ENCODE measurements at places on chromosomes 11 and 22.
A peak's percentile ranks its signal among the peaks of the same experiment; 100 is the strongest.

GRCh38 chr11:77611921-77612320 lies 22.2 kb downstream of the AQP11 start:
- DNase-seq: no peak

GRCh38 chr11:6452219-6452618 lies 11.4 kb upstream of the HPX start:
- no peak for DNase-seq

DNA sequence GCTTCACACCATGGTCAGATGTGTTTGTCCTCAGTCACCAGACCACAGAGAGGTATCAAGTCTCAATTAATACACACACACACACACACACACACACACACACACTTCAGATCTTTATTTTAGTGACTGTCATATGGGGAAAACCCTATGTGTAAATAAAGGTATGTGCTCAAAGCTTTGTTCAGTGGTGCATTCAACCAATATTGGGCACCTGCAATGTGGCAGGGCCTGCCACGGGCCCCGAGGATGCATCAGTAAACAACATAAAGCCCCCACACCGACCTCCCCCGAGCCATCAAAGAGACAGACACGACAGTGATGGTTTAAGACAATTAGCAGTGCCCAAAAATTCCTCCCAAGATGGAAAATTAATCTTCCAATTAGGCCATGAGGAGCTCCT lies 51.6 kb downstream of the SHANK2 start:
- no peak for DNase-seq

DNA sequence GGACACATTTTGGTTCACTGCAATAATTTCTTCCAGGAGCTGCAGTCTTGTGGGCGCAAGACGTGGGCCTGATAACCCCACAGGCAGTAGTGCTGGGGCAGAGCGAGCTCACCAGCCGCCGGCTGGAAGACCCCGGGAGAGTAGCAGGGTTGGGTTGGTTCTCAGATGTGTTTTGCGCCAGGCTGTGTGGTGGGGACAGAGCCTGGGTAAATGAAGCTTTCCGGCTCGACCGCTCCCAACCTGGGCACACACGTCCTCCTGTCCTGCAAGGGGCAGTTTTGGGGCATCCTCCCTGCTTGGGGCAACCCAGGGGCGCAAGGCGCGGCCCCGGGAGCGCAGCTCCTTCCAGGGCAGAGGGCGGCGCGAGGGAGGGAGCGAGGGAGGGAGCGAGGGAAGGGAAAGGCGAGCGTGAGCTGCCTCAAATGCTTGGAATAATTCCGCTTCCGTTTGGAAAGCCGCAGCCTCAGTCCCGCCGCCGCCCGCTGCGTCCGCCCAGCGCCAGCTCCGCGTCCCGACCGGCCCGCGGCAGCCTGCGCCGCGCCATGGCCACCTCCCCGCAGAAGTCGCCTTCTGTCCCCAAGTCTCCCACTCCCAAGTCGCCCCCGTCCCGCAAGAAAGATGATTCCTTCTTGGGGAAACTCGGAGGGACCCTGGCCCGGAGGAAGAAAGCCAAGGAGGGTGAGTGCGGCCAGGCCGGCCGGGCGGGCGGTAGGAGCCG lies at the start of gene PARVA:
Gene PARVA, plus strand, starts transcription at position 466 of the 718 bp plus-strand sequence. Its CDS starts 77 bp downstream, at position 543.
- no peak for DNase-seq

GRCh38 chr11:13329670-13330356 lies 52.2 kb downstream of the BMAL1 start:
- DNase-seq: no peak

DNA sequence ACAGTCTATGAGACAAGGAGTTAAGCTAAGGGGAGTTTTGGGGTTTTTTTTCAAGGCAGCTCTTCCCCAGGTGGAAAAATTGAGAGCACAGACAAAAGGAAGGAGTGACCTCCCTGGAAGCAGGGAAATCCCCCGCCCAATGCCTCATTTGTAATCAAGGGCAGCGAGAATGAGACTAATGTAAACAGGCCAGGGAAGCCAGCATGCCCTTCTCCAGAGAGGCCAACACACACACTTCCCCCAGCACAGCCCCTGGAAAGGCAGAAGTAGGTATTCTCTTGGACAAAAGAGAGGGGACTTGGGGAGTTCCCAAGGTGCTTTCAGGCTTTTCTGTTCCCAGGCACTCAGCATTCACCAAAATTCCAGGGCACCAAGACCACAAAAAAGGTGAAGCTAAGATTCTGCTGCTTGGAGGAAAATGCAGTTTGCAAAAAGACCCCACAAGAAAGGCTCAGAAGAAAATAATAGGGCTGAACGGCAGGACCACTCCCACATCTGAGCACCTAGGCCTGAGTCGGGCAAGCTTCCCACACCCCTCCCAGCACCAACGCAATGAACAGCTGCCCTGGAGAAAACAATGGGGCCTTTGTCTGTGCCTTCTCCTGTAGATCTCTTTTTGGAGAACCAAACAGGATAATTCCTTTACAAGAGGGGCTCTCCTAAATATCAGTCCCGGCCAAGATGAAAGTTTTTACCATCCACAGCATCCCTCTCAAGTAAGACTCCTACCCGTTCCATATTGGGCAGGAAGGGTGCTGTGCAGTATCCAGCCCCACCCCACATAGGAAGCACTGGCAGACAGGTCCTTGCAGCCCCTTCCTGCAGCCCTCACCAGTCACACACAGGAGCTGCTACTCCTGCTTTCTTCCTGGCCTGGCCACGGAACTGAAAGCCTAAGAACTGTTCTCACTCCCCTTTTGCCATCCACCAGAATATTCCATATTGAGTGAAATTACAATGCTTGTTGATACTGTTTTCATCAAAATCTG lies 70.7 kb upstream of the AKIP1 start:
- DNase-seq: no peak

GRCh38 chr11:44071157-44071556 lies 5.1 kb downstream of the ACCS start:
- DNase-seq: no peak

DNA sequence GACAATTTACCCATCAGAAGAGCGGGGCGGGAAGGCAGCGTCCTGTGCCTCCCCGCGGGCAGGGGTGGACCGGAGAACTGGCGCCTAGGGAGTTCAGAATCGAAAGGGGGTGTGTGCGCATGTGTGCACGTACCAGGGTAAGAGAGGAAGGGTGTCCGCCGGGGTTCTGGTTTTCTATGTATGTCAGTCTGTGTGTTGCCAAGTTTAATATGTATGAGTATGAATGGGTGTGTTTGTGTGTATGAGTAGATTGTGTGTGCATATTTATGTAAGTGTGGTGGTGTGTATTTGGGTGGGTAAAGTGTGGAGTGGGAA lies 2.0 kb downstream of the KCNC1 start:
- no peak for DNase-seq

- no peak for DNase-seq
These were observed 58.4 kb downstream of the RTL6 start for GRCh38 chr22:44439356-44440223.

GRCh38 chr11:1034001-1034400 lies 2.5 kb downstream of the MUC6 start:
- no peak for DNase-seq

DNA sequence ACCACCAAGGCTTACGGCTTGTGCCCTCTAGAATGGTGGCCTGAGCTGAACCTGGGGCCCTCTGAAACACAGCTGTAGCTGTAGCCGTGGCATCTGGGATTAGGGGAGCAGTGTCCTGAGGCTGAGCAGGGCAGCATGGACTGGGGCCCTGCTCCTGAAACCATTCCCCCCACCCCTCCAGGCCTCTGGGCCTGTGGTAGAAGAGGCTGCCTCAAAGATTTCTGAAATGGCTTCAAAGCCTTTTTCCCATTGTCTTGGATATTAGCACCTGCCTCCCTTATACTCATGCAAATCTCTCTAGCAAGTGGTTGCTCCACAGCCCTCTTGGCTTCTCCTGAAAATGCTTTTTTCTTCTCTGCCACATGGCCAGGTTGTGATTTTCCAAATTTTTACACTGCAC lies 106.9 kb downstream of the CTNND1 start:
- no peak for DNase-seq

- DNase-seq: no peak
These were observed 87.8 kb upstream of the PHOX2A start for GRCh38 chr11:72331761-72332160.

GRCh38 chr11:11740073-11740702 lies 101.6 kb upstream of the USP47 start:
- no peak for DNase-seq

- DNase-seq: no peak
These were observed 44.7 kb downstream of the CSTF3 start for GRCh38 chr11:33116535-33116934.

DNA sequence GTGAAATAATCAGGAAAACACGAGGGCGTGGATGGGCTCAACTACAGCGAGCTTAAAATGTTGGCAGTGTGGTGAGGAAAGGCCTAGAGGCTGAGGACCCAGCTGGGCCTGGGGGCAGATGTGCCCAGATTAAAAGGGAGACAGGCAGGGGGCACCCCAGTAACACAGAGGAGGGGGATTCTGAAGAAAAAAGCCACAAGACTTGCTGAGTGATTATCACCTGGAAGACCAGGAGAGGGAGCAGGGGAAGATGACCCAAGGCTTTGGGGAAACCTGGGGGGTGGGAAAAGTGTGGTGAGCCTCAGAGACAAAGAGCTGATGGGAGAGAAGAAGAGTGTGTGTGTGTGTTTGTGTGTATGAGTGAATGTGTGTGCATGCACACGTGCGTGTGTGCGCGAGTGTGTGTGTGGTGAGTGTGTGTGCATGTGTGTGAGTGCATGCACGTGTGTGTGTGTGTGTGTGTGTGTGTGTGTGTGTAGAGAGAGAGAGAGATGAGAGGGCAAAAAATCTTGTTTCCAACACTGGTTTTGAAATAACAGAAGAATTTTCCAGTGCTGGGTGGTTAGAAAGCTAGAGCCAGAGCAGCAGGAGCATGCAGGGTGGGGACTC lies 500.5 kb downstream of the BUD13 start:
- DNase-seq: no peak

- no peak for DNase-seq
These were observed 12.2 kb downstream of the TMPRSS6 start for GRCh38 chr22:37097346-37097745.

DNA sequence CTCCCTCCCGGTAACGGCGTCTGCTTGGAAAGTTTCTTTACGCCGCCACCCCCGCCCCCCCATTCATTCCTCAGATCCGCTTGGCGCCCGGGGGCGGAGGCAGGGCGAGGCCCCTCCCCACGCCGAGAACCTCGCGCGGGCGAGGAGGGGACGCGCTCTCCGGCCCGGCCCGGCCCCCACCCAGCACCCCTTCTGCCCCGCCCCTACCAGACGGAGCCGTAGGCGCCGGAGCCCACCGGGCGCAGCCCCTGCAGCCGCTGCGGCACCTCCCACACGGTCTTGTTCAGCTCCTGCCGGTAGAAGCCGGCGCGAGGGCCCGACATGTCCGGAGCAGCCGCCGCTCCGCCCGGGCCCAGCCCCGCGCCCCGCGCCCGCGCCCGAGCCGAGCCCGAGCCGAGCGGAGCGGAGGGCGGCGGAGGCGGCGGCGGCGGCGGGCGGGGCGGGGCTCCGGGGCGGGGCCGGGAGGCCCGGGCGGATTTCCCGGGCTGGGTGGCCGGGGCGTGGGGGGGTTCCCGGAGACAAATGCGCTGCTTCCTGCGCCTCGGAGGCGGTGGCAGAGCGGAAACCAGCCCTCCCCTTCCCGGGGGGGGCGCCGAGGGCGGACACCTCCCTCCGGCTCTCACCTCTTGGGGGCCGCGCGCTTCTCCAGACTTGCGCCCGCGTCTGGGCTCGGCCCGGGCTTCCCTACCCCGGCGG lies at the start of gene MAPK11:
Gene MAPK11, minus strand, starts transcription at position 411 of the 696 bp plus-strand sequence. Its CDS starts 88 bp downstream, at position 323.
- peak; percentile 46 for DNase-seq

DNA sequence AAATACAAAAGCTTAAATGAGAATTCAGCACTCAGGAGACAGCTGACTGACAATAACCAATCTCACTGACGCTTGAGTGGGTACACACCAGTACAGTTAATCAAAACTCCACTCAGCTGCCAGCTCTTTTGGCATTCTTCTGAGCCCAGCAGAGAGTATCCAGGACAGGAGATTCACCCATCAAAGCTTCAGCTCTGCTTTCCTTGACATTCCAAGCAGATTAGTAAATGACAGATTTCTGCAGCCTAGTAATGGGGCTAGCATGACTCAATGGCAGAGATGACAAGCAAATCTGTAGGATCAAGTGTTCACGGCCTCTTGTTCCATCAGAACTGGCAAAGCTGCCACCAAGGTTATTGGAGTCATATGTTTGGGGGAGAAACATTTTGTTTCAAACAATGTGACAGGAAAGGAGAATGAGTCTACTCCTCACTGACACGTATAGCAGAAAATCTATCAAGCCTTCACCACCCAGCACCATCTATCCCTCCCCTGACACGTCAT lies 420.0 kb downstream of the DYNC2H1 start:
- no peak for DNase-seq

DNA sequence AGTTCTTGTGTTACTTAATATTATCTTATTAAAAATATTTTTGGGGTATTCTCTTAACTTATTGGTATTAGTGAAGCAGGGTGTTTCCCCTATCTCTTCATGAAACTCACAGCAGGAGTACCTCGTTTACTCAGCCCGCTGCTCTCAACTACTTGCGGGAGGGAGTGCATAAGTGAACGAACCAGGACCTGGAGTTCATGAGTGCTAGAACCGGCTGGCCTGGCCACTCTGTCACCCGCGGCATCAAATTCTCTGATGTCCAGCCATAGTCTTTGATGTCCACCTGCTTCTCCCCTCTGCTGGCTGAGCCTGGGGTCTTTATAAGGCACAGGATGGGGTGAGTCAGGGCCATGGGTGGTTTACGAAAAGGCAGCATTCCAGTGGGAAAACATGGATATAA lies 216.7 kb upstream of the ANO5 start:
- DNase-seq: no peak

DNA sequence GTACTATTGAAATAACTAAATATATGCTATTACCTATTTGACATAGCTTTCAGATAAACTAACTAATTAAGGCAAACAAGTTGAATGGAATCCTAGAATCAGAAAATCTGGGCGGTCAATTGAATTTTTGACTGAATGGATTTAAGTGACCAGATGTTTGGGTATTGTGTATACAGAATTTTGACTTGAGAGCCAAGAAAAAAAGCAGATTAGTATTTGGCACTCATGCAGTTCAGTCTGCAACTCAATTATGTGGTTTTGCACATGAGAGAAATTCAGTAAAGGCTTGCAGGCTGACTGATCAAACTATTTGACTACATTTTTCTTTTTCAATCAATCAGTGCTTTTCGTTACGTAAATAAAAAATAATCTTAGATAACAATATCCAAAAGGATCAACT lies 254.8 kb downstream of the GUCY1A2 start:
- no peak for DNase-seq

GRCh38 chr11:121464352-121464946 lies 11.7 kb upstream of the SORL1-AS1 start:
- peak; percentile 76 for DNase-seq
